Right renal cortex interstitium (tissue), 3 donors: ENCODE measurements at places on chromosomes 7 and 10. TPM values are rescaled to one million over a fixed set of nuclear protein-coding genes. Genes with fewer than 3 reads are reported as not detected.

DNA sequence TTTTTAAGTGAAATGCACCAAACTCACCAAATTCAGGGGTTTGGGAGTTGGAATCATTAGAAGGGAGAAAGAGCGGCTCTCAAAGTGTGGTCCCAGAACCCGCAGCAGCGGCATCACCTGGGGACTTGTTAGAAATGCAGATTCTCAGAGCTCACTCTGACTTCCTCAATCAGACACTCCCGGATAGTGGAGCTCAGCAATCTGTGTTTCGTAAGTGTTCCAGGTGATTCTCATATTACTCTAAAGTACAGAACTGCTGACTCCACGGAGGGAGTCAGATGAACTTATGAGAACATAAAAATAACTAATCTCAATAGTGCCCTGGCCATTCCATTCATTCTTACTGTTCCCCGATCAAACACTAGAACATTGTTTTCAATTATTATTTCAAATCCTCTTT lies 358.7 kb upstream of the MYO3A start:
- DNase-seq, result no peak

GRCh38 chr7:99086944-99087343 lies 57.0 kb downstream of the SMURF1 start:
- no peak for DNase-seq

DNA sequence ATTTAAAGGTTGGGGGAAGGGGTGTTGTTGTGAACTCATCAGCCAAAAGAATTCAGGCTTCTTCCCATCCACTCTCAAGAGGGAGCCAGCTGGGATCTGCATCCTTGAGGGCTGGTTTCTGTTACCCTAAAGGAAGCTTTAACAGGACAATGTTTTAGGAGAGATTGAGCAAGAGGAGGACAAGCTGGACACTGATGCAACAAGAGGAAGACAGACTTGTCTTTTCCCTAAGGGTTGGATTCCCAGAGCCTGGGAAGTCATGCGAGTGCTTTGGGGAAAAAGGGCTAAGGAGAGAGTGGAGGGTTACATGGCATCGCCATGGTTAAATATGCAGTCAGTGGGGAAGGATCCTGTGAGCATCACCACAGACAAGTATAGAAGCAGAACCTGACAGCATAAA lies 47.6 kb upstream of the PDE1C start:
- no peak for DNase-seq

DNA sequence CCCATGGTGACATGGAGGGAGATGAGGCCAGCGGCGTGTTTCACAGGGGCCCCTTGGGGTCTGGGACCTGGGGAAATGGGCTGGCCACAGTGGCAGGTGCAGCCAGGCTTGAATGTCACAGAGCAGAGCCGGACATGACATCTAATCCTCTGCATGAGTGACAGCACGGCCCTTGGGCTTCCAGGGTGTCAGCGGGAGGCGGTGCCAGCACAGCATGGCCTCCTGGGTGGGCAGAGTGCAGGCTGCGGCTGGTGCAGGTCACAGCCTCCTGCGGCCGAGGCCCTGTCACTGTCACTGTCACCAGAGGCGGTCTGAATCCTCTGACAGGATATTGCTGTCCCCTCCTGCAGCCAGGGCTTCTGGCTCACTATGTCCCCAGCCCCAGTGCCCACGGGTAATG lies 18.2 kb downstream of the BHLHA15 start:
- no peak for DNase-seq

GRCh38 chr10:129784291-129784690 lies 179.8 kb downstream of the EBF3 start:
- no peak for DNase-seq

DNA sequence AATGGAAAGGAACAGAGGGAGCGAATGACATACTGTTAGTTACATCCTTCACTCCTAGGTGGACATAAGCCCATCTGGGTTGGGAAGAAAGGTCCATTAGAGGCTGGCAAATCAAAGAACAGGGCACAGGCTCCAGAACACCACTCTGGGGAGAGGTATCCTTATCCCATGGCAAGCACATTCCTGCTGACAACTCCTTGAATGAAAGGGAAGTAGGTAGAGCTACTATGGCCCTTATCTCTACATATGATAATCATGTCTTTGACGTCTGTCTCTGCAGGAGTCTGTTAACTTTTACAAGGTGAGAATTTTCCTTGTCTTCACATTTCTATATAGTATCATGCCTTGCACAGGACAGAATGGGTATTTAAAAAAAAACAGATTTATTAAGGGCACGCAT lies 10.4 kb downstream of the DENND11 start:
- no peak for DNase-seq

- no peak for DNase-seq
Observed at GRCh38 chr10:98224996-98225395, 43.0 kb downstream of the LOXL4 start.

The CFAP43 gene
- 17.5 TPM for polyA plus RNA-seq

The CHAT gene
- polyA plus RNA-seq, result not detected

The TFPI2 gene
- polyA plus RNA-seq, result 13.7 TPM
